ENCODE measurements at places on chromosomes 7 and 10. TPM values are rescaled to one million over a fixed set of nuclear protein-coding genes. Genes with fewer than 3 reads are reported as not detected.

DNA sequence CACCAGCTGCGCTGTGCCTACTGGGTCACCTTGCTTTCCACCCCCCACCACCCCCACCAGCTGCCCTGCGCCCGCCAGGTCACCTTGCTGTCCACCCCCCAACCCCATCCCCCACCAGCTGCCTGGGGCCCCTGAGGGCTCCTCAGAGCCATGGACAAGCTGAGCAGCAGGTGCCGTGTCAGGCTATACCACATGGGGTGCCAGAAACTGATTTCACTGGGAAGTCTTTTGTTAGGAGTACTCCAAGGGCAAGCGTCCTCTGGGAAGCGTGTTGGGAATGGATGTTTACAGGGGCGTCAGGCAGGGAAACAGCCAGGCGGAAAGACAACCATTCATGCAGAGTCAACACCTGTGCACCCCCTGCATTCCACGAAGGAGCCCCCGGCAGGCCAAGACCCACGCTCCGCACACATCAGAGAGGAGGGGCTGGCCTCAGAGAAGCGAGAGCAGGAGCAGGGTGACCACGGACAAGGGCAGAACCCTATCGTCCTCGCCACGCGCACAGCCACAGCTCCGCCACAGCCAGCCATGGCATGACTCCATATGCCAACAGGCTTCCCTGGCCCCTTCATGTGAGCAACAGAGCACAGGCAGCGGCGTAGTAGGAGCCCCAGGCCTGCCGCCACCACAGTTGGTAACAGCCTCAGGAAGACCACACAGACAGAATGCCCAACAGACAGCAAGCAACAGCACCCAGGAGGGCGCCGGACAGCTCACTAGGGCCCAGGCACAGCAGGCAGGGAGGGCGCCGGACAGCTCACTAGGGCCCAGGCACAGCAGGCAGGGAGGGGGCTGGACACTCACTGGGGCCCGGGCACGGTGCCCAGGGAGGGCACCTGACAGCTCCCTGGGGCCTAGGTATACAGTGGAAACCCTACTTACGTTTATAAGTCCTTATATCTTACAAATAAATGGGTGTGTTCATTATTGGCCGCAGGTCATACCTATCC is 180.8 kb downstream of the MAD1L1 start:
- DNase-seq, result no peak

GRCh38 chr7:30430777-30431176 is 47.8 kb downstream of the NOD1 start:
- DNase-seq, result no peak

- DNase-seq, result no peak
Measured at GRCh38 chr10:100382553-100382952, 35.5 kb downstream of the SCD start.

DNA sequence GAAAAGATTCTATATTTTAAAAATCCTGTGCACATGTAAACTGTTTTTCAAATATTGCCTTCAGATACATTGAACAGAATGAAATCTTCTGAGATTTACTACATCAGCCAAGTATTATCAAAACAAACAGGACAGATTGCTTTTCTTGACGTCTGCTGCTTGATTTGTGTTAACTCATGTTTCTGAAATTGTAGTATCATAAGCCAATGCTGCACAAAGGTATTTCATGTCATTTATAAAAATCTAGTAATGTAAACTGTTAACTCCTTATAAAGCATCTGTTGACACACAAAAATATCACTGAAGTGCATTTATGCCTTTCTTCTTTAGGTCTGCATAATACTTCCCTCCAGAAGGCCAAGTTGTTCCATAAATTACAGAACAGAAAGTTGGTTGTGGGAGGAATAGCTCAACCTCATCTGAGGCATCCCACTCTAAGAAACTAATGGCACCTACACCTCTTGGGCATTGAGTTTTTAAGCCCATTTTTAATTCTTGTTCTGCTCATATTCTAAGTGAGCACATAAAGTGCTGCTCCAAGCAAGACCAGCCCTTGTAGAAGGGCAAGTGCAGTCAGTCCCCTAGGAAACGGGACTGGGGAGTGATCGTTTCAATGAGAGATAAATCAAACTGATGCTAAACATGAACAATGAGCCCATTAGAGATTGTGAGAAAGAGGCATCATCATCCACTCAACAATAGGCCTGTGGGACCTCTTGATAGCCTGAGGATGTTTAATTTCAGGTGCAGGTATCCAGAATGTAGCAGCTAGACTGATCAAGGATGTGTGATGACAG is 28.5 kb downstream of the CAV1 start:
- no peak for DNase-seq

- DNase-seq, result no peak
Measured at GRCh38 chr7:99489235-99489634, 10.8 kb downstream of the ZNF394 start.

GRCh38 chr7:4159154-4159501 is 523.0 kb upstream of the FOXK1 start:
- DNase-seq, result no peak

- DNase-seq, result no peak
Measured at GRCh38 chr7:133510326-133511055, 257.6 kb downstream of the EXOC4 start.

GRCh38 chr10:99467236-99467999 is 37.0 kb upstream of the GOT1 start:
- DNase-seq, result no peak

- DNase-seq, result no peak
Measured at GRCh38 chr10:6176691-6177231, 26.0 kb upstream of the PFKFB3 start.

TRIL gene
- not detected for polyA plus RNA-seq

CRTAC1 gene
- 0.42 TPM for polyA plus RNA-seq

INHBA gene
- polyA plus RNA-seq, result 0.20 TPM

PPRC1 gene
- 43.9 TPM for polyA plus RNA-seq

SAP25 gene
- polyA plus RNA-seq, result 0.37 TPM

HMX3 gene
- not detected for polyA plus RNA-seq

SHTN1 gene
- 25.1 TPM for polyA plus RNA-seq
